Breast epithelium (tissue), 4 donors: ENCODE measurements at places on chromosomes 11 and 22. TPM values are rescaled to one million over a fixed set of nuclear protein-coding genes. Genes with fewer than 3 reads are reported as not detected.

DNA sequence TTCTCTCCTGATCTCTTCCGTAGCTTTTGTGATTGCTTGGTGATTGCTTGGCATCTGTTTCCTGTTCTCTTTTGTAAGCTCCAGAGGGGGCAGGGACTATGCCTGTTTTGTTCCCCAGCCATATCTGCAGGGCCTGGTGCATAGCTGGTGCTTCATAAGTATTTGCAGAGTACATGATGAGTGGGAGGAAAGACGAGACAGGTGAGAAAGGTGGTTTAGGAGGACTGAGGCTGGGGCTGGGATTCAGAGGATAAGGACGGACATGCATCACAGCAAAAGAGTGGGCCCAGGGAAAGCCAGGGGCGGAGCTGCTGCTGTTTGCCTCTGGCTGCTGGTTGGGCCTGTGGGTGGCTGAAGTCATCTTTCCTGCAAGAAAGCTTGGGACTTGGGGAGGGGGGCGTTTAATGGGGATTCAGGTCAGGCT lies 62.4 kb downstream of the DSCAML1 start:
- DNase-seq, result no peak

The SEPTIN5 gene
- total RNA-seq, result 18.4 TPM

- peak; percentile 88 for DNase-seq
Measured at GRCh38 chr22:46071451-46072109, 78.7 kb upstream of the PPARA start.

GRCh38 chr11:103618528-103618927 lies 417.9 kb upstream of the DDI1 start:
- no peak for DNase-seq

- no peak for DNase-seq
Measured at GRCh38 chr22:37345863-37346504, 63.7 kb downstream of the CYTH4 start.
